ENCODE measurements at places on chromosomes 1 and 21.

DNA sequence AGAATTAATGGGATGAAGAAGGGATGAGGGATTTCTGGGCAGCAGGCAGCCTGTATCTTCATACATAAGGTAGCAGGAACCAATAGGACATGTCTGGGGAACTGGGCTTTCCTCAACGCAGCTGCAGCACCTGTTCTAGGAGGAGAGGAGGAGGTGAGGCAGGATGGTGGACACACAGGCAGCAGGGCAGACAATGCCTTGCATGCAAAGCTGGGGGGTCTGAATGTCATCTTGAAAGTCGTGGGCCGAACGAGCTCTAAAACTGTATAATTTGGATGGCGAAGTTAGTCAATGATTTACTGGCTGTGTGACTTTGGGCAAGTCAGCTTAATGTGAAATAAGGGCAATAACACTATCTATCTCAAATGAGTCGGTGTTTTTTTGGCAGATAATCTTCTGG lies 124.4 kb downstream of the BEND5 start:
- DNase-seq = no peak

DNA sequence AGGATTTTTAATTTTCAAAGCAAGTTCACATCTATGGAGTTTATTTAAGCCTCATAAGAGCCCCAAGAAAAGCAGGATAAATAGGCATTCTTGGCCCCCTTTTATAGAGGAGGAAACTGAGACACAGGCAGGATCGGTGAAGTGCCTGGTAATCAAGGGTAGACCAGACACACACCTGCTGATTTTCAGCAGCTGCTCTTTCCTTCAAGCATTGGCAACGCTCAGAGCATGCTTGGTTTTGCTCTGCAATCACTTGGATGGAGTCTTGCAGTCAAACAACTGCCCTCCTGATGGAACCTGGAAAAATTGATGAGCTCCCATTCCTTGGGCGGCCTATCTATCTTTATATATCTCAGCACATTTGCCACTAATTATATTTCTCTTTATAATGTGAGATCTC lies 478.9 kb upstream of the CAMK1G start:
- DNase-seq = no peak

DNA sequence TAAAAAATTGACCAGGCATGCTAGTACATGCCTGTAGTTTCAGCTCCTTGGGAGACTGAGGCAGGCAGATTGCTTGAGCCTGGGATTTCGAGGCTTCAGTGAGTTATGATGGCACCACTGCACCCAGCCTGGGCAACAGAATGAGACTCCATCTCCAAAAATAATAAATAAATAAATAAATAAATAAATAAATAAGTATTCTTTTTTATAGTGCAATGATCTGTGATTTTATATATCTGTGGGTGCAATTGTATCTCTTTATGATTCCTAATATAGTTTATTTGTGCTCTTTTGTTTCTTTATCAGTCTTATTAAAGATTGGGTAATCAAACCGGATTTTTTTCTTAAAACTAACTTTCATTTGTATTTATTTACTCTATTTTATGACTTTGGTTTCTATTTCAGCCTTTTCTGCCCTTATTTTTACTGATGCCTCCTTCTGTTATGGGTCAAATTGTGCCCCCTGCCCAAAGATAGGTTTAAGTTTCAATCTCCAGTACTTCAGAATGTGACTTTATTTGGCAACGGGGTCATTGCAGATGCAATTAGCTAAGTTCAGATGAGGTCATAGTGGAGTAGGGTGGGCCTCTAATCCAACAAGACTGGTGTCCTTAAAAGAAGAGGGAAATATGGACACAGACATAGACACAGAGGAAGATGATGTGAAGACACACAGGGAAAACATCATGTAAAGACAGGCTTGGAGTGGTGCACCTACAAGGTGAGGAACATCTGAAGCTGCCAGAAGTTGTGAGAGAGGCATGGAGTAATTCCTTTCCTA lies 74.9 kb upstream of the CDC42BPA start:
- DNase-seq = no peak

DNA sequence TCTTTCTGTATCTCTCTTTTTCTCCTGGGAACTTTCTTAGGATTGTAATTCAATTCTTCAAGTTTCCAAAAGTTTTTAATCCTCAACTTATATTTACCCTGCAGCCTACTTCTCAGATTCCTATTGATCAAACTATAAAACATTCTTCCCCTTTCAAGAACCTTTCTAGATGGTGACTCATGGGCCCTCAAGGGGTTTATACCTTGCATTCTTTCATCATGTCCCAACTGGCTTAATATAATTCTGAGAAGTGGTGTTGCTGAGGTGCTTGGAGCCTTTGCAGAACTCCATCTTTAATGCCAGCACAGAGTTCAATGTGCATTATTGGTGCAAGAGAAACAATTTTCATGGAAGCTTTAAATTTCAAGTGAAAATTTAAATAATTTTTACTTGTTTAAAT lies 273.4 kb downstream of the VAV3 start:
- no peak for DNase-seq

DNA sequence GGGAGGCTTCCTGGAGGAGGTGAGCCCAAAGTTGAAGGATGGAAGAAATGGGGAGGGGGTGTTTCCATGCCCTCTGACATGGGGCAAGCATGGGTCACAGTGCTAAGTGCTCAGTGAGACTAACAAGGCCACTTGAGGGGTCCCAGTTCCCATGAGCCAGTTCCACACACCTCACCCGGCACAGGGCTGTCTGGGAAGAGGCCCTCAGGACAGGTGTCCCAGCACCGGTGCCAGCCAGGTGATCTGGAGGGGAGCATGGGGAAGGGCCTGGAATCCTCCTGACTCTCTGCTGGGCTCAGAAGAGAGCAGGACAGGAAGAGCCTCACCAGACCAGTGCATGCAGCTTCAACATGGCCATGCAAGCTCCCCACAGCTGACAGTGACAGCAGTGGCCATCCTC lies 294.7 kb upstream of the VAMP3 start:
- no peak for DNase-seq

DNA sequence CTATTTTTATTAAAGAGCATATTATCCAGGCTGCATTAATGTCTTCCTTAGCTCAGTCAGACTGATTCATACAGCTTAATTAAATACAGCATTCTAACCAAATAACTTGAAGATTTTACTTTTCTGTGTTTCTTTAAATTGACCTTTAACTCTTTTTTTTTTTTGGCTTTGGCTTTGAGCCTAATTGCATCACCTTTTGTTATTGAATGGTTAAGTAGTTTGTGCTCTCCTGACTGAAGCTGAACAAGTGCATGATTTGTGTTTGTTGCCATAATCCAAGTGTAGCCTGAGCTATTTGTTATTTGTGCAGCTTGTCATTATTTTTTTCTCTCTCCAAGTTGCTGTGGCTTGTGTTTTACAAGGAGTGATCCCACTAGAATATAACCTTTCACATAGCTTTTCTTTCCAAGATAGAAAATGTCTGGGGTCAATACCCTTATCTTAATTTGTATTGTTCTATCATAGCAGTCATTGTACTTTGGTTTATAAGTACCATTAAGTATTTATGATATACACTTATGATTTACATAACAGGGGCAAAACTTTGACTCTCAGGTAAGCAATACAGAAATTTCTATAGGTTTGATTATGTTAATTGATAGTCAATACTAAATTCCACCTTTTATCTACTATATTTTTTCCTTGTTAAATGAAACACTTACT lies 31.6 kb downstream of the CDC14A start:
- DNase-seq = no peak

DNA sequence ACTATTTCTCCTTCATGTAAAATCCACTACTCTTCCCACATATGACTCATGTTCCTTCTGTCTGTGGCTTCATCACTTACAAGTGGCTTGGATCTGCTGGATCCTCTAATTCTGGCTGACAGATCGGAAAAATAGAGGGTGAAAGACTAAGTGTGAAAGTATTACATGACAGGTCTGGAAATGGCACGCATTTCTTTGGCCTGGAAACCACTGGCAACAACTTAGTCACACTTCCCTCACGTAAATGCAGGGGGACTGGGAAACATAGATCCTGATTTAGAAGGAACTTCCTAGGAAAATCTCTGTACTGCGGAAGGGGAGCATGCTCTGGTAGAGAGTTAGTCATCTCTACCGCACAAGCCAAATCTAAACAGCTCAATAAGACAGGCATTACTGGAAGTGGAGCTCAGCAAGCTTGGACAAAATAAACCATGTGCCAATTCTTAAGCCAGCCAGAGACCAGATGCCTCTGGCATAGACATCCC lies 305.4 kb upstream of the PTBP2 start:
- no peak for DNase-seq

- no peak for DNase-seq
Observed at GRCh38 chr1:10400013-10400412, 1.1 kb downstream of the PGD start.

DNA sequence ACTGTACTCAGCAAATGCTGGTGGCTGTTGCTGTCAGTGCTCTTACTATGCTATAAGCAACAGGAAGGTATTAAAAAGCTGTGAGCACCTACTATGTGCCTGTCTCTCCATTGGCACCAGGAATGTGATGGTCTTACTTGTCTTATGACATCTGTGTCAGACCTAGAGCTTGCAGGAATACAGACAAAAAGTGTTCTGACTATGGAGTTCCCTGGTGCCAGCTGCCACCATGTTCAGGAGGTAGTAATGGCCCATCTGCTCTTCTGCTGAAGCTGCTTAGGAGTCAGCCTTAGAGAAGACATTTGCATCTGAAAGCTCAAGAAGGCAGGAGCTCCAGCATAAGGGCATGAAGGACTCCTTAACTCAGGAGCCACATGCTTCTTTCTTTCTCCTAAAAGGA lies 52.3 kb downstream of the MAB21L3 start:
- no peak for DNase-seq

DNA sequence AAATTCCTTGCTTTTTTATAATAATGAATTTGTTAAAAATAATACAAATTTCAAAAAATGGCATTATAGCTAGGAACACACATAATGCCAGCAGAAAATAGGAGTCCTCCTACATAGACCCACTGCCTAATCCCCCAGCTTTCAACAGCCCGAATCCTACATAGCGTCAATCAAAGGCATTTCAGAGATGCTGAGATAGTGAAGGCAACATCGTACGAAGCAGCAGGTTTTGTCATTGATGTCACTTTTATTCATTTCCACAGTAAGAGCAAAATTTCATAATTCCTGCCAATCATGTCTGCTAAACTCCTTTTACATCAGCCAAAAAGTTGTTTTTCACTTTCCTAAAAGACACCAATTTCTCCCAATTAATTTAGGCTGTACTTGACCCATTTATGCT lies 94.1 kb downstream of the GREM2 start:
- no peak for DNase-seq

- no peak for DNase-seq
Observed at GRCh38 chr1:169809370-169810095, 14.8 kb upstream of the METTL18 start.

DNA sequence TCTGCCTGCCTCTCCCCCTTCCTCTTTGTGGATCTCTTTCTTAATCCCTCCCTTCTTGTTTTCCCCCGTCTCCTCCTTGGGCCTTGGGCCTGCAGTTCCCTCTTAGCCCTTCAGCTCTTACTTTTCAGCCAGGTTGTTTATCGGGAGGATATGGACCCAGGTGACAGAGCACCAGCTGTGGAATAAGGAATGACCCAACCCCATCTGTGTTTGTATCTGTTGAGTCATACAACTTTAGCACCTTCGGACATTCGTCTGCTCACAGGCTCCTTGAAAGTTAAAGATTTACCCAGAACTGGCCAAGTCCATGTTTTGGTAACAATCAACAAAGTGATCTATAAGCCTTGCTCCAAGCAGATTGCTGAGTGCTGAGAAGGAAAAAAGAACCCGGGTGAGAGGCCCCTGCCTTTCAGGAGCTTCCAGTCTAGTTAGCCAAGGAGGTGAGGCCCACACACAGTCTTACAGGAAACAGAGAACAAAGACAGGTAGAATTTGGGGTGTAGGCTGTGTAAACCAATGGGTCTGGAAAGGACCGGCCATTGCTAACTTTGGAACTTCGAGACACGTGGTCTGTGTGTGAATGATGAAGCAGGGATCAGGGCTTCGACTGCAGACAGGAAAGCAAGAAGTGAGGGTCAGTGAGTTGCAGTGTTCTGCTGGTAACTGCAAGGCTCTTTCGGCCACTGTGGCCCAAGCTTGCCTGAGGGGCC lies 66.7 kb upstream of the F3 start:
- DNase-seq = no peak

DNA sequence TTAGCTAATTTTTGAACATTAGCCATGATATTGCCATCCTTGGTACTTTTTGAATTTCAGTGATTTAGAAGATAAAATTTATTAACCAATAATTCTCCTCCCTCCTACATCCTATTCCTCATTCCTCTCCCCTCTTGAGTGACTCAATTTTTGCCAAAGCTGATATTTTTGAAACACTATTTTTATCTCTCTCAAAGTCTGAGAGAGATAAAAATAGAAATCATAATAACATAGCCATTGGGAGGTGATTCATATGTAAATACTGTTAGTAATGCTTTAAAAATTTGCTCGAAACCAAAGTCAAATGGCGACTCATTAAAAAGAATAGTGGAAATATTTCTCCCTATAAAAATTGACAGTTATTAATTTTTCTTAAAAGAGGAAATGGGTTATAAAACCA lies 97.4 kb downstream of the PATJ start:
- no peak for DNase-seq

- no peak for DNase-seq
Observed at GRCh38 chr1:109298666-109299557, 7.9 kb downstream of the MYBPHL start.

DNA sequence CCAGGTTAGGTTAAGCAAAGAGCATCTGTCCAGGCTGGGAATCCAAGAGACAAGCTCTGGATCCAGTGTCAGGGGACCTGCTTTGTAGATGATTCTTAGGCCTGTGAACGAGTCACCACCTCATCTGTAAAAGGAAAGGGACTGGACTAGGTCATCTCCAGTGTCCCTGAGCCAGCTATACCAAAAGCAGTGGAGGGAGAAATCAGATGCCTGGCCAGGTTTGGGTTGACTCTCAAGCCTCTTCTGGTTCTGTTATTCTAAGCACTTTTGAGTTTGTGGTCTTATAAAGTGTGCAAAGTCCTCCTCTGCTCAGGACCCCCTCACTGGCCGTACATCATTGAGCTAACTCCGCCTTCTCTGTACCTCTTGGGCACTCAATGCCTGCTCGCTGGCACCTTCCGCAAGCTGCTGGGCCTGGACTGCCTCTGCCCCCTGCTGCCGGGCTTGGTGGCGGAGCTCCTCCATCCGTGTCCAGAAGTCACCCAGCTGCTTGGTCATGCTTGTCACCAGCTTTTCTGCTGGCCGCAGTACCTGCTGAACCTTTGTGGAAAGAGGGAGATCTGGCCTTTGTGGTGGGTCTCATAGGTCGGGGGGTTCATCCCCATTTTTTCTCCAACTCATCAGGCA lies 33.6 kb downstream of the CAMK1G start:
- DNase-seq = no peak

DNA sequence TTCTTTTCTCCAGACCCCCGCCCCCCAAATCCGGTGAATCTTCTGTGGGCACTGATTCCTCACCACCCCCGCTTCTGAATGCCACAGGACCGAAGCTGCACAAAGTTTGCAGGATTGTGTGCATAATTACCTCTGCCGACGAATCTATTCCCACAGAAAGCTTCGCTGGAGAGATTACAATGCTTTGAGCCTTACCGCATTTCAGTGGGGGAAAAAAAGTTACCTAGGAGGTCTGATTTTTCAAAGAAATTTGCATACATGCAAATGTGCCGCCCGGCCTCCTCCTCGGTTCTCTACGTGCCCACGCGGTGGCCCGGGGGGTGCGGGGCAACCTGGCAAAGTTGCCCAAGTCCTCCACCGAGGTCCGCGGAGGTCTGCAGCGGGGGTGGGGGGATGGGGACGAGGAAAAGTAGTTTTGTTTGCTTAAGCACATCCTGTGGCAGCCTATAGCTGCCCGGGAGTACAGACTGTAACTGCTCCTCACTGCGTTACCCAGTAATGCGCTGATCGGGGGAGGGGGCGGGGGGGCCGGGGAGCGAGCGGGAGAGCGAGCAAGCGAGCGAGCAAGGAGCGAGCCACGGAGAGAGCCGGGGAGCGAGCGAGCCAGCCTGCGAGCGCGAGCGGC lies 563 bp upstream of the NFIA start:
- peak; percentile 73 for DNase-seq

Data from activated naive CD4-positive, alpha-beta T cell treated with Interleukin-2 at 50 U/mL for 16 hours (primary cell).